ENCODE measurements at places on chromosomes 2 and 18. TPM values are rescaled to one million over a fixed set of nuclear protein-coding genes. Genes with fewer than 3 reads are reported as not detected.

DNA sequence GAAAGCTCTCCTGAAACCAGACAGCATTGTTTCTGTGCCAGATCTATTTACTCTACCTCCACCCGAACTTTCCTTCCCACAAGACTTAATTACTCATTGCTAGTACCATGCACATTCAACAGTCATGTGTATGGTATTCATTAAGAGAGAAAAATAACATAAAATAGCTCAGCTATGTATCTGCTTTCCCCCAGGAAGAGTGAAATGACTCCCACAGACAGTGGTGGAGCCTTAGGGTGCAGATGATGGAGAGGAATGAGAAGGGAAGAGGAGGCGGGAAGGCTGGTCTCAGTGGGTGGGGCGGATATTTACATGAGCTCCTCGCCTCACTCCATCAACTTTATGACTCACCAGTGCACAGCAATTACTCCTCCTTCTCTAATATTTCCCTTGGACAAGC, 724.5 kb downstream of the EPHA4 start:
- peaks cover 14% of the 10 kb centered on the region for H3K4me1 ChIP-seq
- H3K27ac ChIP-seq: peak overlapping the region; percentile 31
- peaks cover 9% of the 10 kb centered on the region for H3K27me3 ChIP-seq
- no peak for DNase-seq

- no peaks in the 10 kb centered on the region for H3K36me3 ChIP-seq
- H3K27me3 ChIP-seq: peaks cover 7% of the 10 kb centered on the region
These were observed 14.0 kb upstream of the ST6GAL2 start for GRCh38 chr2:106899786-106900530.

DNA sequence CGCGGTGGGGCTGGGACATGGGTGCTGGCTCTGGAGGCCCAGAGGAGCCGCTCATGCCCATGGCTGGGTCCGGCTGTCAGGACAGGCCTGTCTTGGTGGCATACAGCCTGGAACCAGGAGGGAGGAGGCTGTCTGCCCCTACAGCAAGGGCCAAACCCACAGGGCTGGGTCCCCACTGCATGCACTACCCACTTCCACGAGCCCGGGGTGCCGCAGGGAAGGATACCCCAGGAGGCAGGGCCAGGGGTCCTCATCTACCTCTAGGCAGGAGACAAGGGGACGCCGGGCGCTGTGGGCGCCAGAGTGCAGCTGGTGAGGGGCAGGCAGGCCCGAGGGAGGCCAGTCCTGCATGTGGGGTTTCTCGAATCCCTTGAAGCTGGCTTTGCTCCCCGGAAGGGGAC, 95.1 kb upstream of the GPC1 start:
- peaks cover 2% of the 10 kb centered on the region for H3K4me1 ChIP-seq
- no peak overlapping the region for H3K4me3 ChIP-seq
- no peak overlapping the region for H3K27ac ChIP-seq
- DNase-seq: no peak

DNA sequence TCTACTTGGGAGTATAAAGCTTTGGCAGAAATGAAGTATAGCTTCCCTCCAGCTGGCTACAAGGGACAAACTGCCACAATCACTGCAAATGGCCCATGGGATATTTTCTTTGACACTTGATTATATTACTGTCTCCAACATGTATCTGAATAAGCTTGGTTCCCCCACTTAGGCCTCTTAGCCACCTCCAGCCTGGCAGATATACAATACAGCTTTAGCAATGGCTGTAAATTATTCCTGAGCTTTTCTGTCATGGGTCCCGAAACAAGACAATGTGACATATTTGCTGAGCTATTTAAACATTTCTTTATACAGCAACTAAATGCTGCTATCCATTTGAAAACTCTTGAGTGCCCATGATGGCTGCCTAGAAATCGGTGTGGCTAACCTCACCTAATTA, 406.2 kb downstream of the SUCLG1 start:
- no peak overlapping the region for H3K4me3 ChIP-seq
- DNase-seq: no peak
- peaks cover 11% of the 10 kb centered on the region for H3K4me1 ChIP-seq
- no peak overlapping the region for H3K27ac ChIP-seq
- H3K27me3 ChIP-seq: peaks cover 24% of the 10 kb centered on the region
- no peaks in the 10 kb centered on the region for H3K36me3 ChIP-seq

DNA sequence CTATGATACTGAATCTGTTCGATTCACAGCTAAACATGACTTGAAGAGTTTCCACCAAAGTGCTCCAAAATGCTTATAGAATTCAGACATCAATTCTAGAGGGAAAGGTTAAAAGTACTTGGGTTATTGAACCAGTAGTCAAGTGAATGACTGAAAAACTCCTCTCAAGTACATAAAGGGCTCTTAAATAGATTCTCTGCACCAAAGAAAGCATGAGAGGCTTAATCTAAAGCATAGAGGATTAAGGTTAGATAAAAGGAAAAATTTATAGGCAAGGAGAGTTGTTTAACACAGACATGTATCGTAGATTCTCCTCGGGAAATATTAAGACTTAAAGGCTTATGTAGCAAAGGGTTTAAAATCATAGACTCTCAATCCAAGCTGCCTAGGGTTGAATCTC, 701.4 kb downstream of the ERBB4 start:
- no peaks in the 10 kb centered on the region for H3K36me3 ChIP-seq
- H3K27me3 ChIP-seq: no peaks in the 10 kb centered on the region
- no peak for DNase-seq
- no peak overlapping the region for H3K4me3 ChIP-seq
- H3K4me1 ChIP-seq: no peaks in the 10 kb centered on the region
- H3K27ac ChIP-seq: no peak overlapping the region

DNA sequence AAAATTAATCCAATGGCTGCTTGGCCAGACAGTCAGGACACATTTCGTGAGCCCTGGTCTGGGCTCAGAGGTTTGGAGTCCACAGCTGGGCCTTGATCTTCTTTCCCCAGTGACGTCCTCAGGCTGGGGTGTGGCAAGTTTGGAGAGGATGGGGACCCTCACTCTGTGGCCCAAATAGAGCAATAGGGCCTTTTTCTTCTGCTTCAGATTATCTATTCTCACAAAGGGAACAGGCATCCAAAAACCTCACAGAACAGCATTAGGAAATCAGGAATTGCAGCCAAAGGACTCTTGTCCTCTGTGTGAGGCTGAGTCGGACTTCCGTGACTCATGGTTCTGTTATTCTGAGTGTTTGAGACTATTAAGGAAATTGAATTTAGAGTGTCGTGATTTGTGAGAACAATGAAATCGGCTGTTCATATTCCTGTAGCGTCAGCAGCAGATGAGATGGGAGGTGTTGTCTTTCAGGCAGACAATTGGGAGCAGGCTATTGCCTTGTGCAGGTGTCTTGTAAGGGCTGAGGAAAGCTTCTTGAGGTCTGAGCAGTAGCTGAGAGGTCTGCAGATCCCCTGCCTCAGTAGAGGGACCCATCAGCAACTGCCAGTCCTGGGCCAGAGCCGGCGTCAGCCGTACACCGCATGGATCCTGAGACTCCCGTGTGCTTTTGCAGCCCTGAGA, 113.8 kb downstream of the SH3RF3 start:
- no peak for DNase-seq
- peak overlapping the region; percentile 57 for H3K27ac ChIP-seq
- H3K4me3 ChIP-seq: no peak overlapping the region

DNA sequence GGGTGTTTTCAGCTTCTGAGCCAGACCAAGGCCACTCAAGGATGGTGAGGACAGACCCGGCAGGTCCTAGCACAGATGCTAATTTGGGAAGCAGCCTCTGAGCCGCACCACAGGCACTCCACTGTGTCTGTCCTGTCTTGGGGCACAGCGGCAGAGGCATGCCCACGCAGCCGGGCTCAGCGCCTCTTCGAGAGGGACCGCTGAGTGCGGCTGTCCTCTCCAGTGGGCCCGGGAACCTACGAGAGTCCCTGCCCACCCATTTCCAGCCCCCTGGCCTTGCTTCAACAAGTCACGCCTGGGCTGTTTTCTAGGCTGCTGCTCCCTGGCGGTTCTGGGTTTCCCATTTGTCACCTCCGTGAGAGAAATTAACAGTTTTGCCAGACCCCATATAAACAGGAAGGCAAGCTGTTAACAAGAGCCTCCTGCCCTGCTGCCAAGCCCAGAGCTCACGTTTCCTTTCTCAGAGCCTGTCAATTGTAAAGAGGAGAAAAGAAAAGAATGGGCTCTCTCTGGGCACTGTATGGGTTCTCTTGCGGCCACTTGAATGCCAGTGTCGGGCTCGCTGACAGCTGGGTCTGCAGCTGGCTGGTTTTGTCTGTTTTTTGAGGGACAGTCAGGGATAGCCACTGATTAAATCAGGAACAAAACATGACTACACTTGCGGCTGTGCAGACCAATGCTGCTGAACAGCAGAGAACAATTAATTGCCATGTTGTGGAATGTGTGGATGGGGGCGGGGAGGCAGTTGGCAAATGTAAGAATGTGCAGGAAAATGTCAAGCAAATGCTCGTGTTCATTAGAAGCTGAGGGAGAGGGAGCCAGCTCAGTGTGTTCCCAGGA, 30.6 kb downstream of the TMEM17 start:
- H3K4me3 ChIP-seq: no peak overlapping the region
- no peak overlapping the region for H3K27ac ChIP-seq
- no peak for DNase-seq

GRCh38 chr2:9166579-9167377, 39.8 kb upstream of the ASAP2 start:
- no peaks in the 10 kb centered on the region for H3K27me3 ChIP-seq
- DNase-seq: no peak
- H3K4me1 ChIP-seq: peaks cover 31% of the 10 kb centered on the region
- H3K27ac ChIP-seq: no peak overlapping the region
- no peaks in the 10 kb centered on the region for H3K36me3 ChIP-seq

DNA sequence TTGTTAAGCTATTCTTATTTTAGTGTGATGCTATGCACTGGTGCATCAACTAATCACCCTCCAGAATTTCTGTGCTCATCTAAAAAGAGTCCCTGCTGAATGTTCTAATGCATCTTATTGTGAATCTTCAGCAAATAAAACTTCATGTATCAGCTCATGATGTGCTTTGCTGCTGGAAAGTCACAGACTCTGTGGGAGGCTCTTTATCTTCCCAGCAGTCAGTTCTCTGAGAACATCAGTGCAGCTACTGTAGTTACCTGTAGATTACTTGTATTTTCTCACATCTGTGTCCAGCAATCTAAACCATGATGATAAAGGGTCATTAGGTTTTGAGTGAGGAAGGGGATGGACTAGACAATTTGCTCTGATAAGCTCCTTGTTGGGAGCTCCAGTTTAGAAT, 141.6 kb upstream of the SP3 start:
- no peaks in the 10 kb centered on the region for H3K27me3 ChIP-seq
- H3K4me3 ChIP-seq: no peak overlapping the region
- DNase-seq: no peak
- no peaks in the 10 kb centered on the region for H3K36me3 ChIP-seq
- H3K4me1 ChIP-seq: no peaks in the 10 kb centered on the region

- no peak overlapping the region for H3K27ac ChIP-seq
- H3K4me1 ChIP-seq: peaks cover 37% of the 10 kb centered on the region
- no peak overlapping the region for H3K4me3 ChIP-seq
- no peaks in the 10 kb centered on the region for H3K36me3 ChIP-seq
These were observed 177.0 kb downstream of the TGIF1 start for GRCh38 chr18:3626929-3627458.

- DNase-seq: peak; percentile 31
- H3K4me1 ChIP-seq: peaks cover 47% of the 10 kb centered on the region
- no peak overlapping the region for H3K4me3 ChIP-seq
- H3K27me3 ChIP-seq: peaks cover 16% of the 10 kb centered on the region
- H3K27ac ChIP-seq: peak overlapping the region; percentile 94
- H3K36me3 ChIP-seq: no peaks in the 10 kb centered on the region
These were observed 82.5 kb upstream of the STPG4 start for GRCh38 chr2:47237375-47238334.

GRCh38 chr2:232842689-232843088, 27.4 kb upstream of the SNORC start:
- peaks cover 9% of the 10 kb centered on the region for H3K4me1 ChIP-seq
- H3K27ac ChIP-seq: no peak overlapping the region
- H3K27me3 ChIP-seq: no peaks in the 10 kb centered on the region
- H3K36me3 ChIP-seq: peaks cover 34% of the 10 kb centered on the region

GRCh38 chr2:235523021-235523420, 29.2 kb downstream of the AGAP1 start:
- H3K4me1 ChIP-seq: peaks cover 9% of the 10 kb centered on the region
- no peaks in the 10 kb centered on the region for H3K36me3 ChIP-seq
- no peaks in the 10 kb centered on the region for H3K27me3 ChIP-seq
- H3K27ac ChIP-seq: no peak overlapping the region
- H3K4me3 ChIP-seq: no peak overlapping the region
- DNase-seq: no peak

- no peak overlapping the region for H3K27ac ChIP-seq
- peaks cover 23% of the 10 kb centered on the region for H3K4me1 ChIP-seq
- H3K27me3 ChIP-seq: no peaks in the 10 kb centered on the region
- no peak overlapping the region for H3K4me3 ChIP-seq
- H3K36me3 ChIP-seq: no peaks in the 10 kb centered on the region
These were observed 589.6 kb upstream of the FAM98A start for GRCh38 chr2:34188464-34189303.

DNA sequence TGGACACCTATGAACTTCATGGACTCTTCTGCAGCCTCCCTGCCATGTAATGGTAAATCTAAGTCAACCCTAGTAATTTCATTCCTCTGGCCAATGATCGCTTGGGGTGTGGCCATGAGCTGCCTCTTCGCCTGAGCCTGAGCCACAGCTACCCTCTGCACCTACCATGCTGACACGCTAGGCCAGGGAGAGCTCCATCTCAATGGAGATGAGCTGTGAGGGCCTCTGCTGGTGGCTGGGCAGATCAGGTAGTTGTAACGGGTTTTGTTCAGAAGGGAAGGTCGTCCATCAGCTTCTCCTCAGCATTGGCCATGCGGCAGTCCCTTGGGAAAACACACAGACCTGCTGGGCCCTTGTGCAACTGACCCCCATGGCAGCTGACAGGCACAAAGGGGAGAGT, 24.4 kb downstream of the MPHOSPH10 start:
- no peak overlapping the region for H3K4me3 ChIP-seq
- no peak for DNase-seq
- H3K4me1 ChIP-seq: peaks cover 6% of the 10 kb centered on the region
- peaks cover 4% of the 10 kb centered on the region for H3K36me3 ChIP-seq

DNA sequence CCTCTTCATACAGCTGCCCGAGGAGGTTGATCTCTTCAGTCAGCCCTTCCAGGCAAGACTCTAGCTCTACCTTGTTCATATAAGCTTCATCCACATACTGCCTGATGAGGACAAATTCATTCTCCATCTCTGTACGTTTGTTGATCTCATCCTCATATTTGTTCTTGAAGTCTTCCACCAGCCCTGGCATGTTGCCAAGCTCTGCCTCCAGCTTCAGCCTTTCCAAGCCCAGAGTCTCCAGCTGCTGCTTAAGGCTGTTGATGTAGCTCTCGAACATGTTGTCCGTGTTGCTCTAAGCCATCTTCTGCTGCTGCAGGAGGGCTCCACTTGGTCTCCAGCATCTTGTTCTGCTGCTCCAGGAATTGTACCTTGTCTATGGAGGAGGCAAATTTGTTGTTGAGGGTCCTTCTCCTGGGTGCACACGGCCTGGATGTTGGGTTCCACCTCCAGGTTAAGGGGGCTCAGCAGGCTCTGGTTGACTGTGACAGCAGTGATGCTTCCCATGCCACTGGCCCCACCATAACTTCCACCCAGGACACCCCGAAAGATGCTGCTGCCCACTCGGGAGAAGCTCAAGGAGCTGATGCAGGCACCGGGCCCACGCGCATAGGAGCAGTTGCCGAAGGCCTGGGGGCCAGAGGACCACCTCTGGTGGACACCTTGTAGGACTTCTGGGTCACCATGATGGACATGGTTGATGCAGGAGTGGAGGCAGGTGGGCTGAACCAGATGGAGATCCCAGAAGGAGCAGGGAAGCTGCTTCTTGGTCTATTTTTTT, 30.3 kb downstream of the ICA1L start:
- no peaks in the 10 kb centered on the region for H3K4me1 ChIP-seq
- no peak overlapping the region for H3K4me3 ChIP-seq
- DNase-seq: no peak
- H3K27ac ChIP-seq: no peak overlapping the region
- no peaks in the 10 kb centered on the region for H3K27me3 ChIP-seq
- peaks cover 14% of the 10 kb centered on the region for H3K36me3 ChIP-seq

Gene CIB4
- not detected for total RNA-seq

Gene MAP4K3
- total RNA-seq: 78.4 TPM

Gene POU3F3
- not detected for total RNA-seq

Gene ABCB11
- total RNA-seq: 0.18 TPM

Gene TBC1D8
- 12.7 TPM for total RNA-seq
